NCI-H1105 (cell line): ENCODE measurements at places on chromosomes 12 and 14.

DNA sequence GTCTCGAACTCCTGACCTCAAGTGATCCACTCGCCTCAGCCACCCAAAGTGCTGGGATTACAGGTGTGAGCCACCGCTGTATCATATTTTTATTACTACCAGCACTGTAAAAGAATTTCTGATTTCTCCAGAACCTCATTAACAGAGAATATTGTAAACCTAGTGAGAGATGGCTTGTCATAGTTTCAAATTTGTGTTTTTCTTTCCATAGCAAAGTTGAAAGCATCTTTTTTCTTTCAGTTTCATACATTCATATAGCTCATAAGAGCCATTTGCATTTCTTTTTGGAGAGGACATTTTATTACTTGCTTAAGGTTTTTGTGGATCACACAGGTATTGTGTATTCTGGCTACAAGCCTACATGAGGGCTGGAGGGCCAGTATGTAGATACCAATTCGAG is 58.0 kb downstream of the MIS18BP1 start:
- DNase-seq, result no peak

DNA sequence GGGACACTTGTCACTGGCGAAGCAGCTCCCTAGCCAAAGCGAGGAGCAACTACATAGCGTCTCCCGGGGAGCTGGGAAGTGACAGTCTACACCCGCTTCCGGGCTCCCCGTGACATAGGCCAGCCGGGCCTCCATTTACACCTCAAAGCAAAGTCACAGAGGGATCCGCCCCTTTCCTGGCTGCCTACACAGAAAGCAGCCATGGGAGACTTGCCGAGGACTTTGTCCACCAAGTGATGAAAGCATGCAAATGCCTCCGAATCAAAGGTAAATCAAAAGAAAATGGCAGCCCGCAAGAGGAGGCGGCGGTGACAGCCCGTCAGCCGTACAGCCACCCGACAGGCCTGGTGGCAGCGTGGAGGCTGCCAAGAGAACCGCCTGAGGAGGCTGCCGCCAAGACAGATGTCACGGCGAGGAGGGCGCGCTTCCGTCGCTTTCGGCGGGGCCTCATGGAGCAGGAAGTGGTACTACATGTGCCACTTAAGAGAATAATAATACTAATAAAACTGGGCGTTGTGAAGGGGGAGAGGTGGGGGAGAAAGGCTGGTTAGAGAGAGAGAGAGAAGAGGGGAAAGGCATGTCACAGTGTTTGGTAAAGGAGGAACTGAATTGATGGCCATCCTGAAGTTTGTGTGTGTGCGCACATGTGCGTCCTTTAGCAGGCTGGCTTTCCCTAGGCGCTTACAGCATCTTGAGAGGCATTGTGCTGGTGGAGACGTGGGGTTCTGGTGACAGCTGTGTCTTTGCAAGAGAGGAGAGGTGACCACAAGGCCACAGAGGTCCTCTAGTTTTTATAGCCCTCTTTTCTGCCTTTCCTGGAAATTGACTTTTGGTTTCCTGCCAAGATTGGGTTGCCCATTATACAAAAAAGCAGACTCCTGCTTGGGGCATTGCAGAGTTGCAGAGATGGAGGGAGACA is 661.7 kb downstream of the VRK1 start:
- peak; percentile 76 for DNase-seq

GRCh38 chr12:3405821-3406220 is 85.2 kb upstream of the PRMT8 start:
- DNase-seq, result no peak

GRCh38 chr14:51697848-51698247 is 46.1 kb downstream of the FRMD6 start:
- DNase-seq, result no peak

DNA sequence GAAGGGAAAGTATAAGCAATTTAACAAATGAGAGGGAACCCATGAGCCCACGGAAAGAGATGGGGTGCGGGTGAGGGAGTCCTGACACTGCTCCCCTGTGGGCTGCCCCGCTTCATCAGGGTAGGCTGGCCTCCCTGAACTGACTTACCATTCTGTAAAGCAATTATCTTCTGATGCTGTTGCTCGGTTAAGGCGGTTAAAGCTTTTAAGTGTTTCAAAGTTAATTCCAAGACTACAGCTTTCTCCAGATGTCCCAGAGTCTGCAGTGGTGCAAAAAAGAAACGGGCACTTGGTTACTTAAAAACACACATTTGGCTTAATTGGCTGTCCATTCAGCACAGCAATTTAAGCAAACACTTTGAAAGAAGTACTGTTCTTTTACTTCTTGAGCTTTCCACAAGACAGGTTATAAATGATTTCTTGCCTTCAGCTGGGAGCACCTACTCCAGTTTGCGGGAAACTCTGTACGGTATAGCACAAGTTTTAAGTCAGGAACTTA is 1.3 kb downstream of the BHLHE41 start:
- DNase-seq, result no peak

DNA sequence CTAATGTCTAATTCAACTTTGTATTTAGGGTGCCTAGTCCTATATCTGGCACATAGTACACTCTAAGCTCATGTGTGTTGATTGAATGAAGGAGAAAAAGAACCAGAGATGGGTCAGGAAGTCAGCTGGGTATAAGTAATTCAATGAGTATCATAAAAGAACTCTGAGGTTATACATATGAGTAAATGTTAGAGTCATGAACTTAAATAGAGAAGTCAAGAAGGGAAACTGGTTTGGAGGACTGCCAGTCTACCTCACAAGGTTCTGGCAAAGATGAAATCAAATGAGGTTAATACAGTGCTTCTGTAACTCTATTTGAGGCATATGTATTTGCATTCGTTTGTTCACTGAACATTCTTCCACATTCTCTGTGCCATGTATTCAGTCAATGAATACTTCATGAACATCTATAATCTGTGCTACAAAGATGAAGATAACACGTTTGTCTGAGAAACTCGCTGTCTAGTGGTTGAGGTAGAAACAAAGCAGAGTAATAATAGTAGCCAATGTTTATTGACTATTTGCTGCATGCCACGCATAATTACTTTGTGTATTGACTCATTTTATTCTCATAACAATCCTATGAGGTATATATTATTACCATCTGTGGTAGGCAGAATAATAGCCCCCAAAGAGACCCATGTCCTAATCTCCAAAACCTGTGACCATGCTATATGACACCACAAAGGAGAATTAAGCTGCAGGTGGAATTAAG is 88.9 kb downstream of the PTGER2 start:
- DNase-seq, result no peak

DNA sequence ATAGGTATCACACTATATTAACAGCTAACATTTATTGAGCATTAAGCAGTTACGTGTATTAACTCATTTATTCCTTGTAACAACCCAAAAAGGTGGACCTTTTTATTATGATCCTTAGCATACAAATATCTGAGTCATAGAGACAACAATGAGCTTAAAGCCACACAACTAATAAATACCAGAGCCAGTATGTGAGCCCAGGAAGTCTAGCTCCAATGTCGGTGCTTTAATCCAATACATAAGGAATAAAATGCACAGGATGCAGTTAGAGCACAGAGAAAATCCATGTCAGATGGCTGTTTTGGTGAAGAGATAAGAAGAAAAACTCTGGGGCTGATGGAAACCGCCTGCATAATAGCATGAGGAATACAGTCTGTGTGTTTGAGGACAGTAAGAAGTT is 888.6 kb downstream of the TMTC2 start:
- no peak for DNase-seq

GRCh38 chr12:17810399-17810798 is 279.6 kb downstream of the RERGL start:
- DNase-seq, result peak; percentile 18

DNA sequence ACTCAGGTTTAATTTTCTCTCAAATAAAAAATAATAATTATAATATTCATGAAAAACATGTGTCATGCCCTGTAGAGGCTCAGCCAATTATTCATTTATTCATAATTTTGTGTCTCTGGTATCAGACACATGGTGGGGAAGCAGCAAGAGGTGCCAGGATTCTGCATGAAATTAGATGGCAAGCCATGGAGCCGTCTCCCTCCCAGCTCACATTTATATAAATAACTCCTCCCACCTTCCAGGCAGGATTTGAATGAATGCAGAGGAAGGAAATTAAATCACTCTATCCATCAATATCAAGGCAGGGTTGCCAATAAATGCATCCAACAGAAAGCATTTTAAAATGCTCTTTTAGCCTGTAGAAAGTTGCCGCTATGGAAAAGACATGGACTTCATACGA is 98.1 kb downstream of the PTPRR start:
- no peak for DNase-seq

GRCh38 chr12:131784909-131785762 is 43.1 kb upstream of the MMP17 start:
- DNase-seq, result no peak

DNA sequence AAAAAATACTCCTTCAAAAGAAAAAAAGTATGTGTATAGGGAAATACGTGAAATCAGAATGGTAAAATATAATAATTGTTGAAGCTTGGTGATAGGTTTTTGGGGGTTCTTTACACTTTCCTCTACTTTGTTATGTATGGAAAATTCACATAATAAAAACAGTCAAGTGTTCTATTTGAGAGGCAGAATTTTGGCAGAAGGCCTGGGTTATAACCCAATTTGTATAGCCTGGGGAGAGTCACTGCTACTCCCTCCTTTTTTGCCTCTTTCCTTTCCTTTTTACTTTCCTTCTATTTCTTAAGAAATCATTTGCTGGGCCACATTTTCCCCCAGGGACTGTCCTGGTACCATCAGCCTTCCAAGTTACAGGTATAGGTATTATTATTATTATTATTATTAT is 105.7 kb downstream of the CRADD start:
- DNase-seq, result no peak

GRCh38 chr14:23544511-23545447 is 6.8 kb downstream of the ZFHX2 start:
- peak; percentile 96 for DNase-seq

GRCh38 chr12:16030744-16031143 is 119.6 kb downstream of the DERA start:
- DNase-seq, result peak; percentile 24

- DNase-seq, result no peak
Observed at GRCh38 chr12:92955997-92956663, 27.0 kb upstream of the EEA1 start.

- no peak for DNase-seq
Observed at GRCh38 chr14:76774821-76775694, 13.8 kb downstream of the VASH1 start.

DNA sequence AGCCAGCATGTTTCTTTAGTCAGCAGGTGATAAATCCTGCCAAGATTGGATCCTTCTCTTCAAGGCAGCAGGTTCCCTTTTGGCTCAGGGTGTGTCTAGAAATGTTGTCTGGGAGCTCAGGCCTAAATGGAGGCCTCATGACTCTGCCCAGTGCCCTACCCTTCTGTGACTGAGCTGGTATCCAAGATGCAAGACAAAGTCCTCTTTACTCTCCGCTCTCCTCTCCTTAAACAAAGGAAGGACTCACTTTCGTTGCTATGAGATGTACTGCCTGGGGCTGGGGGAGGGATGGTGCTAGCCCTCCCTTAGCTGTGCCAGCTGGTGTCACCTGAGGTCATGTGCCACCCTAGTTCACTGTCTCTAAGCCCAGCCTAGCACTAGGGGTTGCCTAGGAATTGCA is 13.8 kb upstream of the TMPRSS12 start:
- DNase-seq, result no peak

- no peak for DNase-seq
Observed at GRCh38 chr12:4272424-4273272, 914 bp upstream of the CCND2 start.

DNA sequence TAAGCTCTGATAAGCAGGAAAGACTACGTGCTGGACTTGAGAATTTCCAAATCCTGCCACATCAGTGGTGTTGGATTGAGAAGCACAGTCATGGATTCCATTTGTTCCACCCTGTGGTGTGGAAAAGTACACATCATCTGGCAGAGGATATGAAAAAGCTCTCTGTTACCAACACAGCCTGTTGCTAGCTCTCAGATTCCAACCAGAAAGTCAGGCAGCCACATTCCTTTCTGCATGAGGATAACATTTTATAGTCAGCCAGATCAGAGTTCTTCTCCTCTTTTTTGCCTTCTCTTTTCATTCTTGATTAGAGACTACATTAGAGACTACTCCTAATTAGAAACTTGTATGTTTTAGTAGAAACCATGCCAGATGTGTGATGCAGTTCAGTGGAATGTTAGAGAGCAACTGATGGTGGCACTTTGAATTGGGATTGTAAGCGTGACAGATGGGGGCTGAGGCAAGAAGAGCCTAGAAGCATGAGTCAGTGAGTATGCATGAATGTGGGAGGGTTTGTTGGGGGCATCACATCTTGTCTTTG is 61.2 kb upstream of the STXBP6 start:
- no peak for DNase-seq

GRCh38 chr12:104427547-104427938 is 29.2 kb upstream of the CHST11 start:
- DNase-seq, result no peak

DNA sequence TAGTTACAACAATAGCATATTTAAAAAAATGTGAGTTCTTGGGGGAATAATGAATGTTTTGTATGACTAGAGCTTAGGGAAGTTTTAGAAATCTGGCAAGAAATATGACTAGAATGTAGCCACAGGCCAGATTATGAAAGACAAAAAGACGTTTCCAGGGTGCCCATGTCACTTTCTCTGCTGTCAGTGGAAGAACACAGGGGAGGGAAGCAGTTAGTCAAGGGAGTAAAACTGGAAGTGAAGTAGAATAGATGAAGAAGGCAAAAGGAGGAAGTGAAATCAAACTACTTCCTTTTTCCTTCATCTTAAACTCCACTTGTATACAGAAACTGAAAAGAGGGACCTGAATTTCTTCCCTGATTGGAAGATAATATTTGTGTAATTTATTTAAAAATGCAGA is 81.2 kb upstream of the ATP2B1 start:
- no peak for DNase-seq

DNA sequence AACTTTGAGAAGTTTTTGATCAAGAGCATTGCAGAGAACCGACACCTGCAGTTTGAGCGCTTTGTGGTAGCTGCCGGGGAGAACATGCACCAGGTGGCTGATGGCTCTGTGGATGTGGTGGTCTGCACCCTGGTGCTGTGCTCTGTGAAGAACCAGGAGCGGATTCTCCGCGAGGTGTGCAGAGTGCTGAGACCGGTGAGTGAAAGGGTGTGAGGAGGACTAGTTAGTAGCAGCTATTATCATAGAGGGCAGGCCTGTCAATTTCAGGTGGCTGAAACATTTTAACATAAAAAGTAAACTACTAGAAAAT is 27.0 kb upstream of the HIGD1C start:
- no peak for DNase-seq

DNA sequence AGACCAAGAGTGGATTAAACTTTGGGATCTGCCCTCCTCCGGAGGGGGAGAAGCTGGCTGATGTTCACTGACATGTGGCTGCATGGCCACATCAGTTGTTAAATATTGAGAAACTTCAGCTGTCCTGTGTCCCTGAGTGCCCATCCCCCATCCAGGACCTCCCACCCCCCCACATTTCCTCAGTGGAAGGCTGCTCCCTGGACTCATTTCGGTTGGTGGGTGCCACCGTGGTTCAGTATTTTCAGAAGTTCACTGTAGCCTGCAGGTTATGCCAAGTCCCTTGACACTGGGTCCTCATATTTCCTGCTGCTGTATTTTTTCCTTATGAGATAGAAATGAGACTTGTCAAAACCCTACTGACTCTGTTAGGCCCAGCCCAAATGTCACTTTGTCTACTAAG is 302.4 kb downstream of the CACNA1C start:
- DNase-seq, result no peak
